ENCODE measurements at places on chromosomes 12 and 14.

GRCh38 chr12:47812797-47813510, 6.7 kb downstream of the HDAC7 start:
- peak; percentile 57 for ATAC-seq

DNA sequence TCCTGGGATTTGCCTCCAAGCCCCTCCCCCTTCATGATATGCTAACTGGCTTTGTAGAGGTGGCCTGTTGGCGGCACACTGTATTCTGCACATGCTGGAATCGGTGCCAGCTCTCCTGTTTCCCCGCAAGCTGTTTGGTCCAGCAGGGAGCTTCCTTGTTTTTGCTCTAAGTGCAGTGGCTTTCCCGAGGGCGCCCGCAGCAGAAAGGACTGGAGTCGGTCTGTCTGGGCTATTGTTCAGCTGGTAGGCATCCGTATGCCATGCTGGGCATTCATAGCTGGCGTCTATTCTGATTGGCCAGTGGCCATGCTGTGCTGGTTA, 88.9 kb upstream of the MED13L start:
- no peak for ATAC-seq

DNA sequence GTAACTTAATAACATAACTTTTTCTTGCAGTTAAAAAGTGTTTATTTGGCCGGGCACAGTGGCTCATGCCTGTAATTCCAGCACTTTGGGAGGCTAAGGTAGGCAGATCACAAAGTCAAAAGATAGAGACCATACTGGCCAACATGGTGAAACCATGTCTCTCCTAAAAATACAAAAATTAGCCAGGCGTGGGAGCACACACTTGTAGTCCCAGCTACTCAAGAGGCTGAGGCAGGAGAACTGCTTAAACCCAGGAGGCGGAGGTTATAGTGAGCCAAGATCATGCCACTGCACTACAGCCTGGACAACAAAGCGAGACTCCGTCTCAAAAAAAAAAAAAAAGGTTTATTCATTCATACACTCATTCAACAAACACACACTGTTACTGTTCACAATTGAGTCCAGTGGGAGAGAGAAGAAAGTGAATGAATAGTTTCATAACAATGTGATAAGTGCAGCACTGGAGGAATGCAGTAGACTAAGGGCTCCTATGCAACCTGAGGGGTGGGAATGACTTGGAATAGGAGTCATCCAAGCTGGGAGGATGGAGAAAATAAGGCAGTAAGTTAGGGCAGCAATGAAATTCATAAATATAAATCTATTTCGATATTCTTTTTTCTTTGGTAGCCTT, 19.8 kb downstream of the DAD1 start:
- no peak for ATAC-seq

GRCh38 chr12:129298921-129299320, 445.6 kb downstream of the GLT1D1 start:
- no peak for ATAC-seq

DNA sequence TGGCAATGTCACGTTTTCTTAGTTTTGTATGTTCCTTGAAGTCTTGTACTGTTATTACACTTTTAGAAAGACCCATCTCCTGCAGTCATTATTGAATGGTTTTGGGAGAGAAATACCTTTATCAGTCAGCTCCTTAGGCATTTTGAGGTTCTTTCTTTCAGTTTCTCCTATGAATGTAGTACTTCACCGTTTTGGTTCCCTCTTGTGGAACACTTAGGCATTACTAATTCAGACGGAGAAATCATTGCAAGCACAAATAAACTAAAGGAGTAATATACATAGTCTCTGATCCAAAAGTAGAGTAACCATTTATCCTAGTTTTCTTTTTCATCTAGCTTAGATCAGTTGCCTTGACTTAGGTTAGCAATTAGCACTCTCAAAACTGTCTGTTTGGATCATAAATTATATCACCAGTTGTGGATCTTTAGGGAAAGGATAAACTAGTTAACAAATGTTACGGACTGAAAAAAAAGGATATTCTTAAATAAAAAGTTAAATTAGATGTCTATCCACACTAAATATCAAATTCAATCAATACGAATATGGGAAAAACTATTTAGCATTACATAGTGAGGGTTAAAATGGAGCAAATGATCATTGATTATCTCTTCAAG, 1538.3 kb upstream of the SEL1L start:
- no peak for ATAC-seq

- no peak for ATAC-seq
Measured at GRCh38 chr12:116202940-116203339, 74.6 kb downstream of the MED13L start.

- ATAC-seq = no peak
Measured at GRCh38 chr14:77039285-77040058, 11.0 kb upstream of the IRF2BPL start.

DNA sequence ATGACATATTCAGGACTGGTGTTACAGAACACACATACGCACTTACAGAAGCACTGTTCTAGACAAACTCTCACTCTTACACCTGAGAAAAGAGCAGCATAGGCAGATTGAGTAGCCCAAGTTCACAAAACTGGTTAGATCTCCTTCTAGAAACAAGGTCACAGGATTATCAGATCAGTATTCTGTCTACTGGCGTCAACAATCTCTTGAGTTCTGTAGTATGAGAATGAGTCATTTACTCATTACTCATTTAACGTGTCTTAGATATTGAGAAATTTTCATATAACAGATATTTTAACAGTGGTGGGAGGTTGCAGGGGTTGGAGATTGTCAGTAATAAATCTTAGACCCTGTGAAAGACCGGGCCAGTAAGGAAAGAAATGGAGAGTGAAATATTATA, 2.8 kb upstream of the TSPAN8 start:
- ATAC-seq = no peak

- no peak for ATAC-seq
Measured at GRCh38 chr12:116053479-116054200, 223.9 kb downstream of the MED13L start.

DNA sequence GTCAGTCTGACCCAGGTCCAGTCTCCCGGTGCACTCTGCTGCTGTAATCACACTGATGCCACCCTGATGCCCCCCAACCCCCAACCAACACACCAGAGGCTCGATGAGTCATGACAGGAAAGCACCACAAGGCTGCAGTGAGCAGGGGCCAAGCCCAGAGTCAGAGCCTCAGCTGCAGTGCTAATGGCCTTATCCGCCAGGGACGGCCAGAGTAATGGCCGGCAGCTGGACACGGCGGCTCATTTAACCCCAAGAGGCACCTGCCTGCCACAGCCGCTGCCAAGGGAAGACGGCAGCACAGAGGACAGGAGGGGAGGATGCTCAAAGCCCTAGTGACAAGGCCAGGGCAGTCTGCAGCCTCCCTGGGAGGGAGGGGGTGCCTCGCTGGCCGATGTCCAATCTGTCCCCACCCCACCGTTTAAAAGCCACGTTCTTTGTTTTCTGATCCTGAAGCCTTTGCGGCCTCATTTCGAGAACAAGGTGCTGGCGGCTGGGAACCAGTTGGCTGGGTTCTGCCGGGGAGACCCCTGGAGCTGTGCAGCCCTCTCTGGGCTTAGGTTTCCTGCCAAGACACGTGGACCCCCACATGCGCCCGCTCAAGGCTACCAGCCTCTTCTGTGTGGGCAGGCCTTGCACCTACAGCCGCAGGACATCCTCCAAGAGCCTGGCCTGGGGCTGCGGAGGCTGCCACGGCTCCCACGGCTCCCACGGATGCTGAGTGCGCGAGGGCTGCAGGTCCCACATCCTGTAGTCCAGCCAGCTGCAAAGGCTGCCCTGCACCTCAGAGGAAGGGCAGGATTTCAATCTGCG, 13.1 kb downstream of the CCDC85C start:
- ATAC-seq = no peak

GRCh38 chr12:93376436-93377251, 1.1 kb upstream of the NUDT4 start:
- no peak for ATAC-seq

GRCh38 chr12:92953747-92954146, 24.7 kb upstream of the EEA1 start:
- no peak for ATAC-seq

DNA sequence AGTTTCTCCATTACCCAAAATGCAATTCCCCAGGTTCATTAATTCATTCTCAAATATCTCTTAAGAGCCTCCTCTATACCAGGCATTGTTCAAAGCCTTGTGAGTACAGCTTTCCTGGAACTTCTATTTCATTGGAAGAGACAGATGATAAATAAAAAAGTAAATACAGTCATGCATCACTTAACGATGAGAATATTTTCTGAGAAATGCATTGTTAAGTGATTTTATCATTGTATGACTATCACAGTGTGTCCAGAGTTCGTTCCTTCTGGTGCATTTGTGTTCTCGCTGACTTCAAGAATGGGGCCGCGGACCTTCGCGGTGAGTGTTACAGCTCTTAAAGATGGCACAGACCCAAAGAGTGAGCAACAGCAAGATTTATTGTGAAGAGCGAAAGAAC, 66.0 kb downstream of the ANO4 start:
- ATAC-seq = no peak

- no peak for ATAC-seq
Measured at GRCh38 chr12:25072906-25073650, 121.9 kb downstream of the DNAI7 start.

- ATAC-seq = no peak
Measured at GRCh38 chr14:91158091-91158790, 44.4 kb downstream of the DGLUCY start.

- ATAC-seq = no peak
Measured at GRCh38 chr14:103854017-103854808, 6.8 kb upstream of the PPP1R13B start.

DNA sequence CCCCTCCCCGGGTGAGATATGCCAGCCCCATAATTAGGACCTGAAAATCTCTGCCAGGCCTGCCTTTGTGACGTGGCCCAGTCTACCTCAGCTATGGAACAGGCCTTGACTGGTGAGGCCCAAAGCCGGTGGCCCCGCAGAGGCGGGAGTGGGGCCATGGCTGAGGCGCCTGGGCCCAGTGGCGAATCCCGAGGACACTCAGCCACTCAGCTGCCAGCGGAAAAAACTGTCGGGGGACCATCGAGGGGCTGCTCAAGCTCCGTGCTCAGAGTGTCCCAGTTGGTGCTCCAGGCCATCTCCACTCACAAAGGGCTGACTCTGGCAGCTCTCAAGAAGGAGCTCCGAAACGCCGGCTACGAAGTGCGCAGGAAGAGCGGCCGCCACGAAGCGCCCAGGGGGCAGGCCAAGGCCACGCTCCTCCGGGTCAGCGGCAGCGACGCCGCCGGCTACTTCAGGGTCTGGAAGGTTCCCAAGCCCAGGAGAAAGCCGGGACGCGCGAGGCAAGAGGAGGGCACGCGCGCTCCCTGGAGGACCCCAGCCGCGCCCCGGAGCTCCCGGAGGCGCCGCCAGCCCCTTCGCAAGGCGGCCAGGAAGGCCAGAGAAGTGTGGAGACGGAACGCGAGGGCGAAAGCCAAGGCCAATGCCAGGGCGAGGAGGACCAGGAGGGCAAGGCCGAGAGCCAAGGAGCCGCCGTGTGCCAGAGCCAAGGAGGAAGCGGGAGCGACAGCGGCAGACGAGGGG, 21.4 kb downstream of the ZNF641 start:
- ATAC-seq = no peak

GRCh38 chr14:92663049-92663448, 85.4 kb downstream of the LGMN start:
- ATAC-seq = no peak

DNA sequence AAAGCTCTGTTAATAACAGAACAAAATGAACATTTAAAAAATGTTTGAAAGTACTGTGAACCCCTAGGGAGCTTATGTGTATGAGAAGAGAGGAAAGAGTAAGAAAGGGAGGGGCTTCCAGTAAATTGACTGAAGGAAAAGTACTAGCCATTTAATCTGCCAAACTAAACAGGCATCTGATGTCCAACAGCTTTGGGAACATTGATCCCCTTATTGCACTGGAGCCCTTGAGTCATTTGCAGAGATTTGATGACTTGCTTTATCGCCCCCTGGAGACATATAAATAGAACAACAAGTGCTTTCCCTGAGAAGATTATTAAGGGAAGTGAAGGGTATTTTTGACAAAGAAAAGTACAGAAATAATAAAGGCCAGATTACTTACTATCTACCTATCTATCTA, 319.3 kb upstream of the NOVA1 start:
- no peak for ATAC-seq

DNA sequence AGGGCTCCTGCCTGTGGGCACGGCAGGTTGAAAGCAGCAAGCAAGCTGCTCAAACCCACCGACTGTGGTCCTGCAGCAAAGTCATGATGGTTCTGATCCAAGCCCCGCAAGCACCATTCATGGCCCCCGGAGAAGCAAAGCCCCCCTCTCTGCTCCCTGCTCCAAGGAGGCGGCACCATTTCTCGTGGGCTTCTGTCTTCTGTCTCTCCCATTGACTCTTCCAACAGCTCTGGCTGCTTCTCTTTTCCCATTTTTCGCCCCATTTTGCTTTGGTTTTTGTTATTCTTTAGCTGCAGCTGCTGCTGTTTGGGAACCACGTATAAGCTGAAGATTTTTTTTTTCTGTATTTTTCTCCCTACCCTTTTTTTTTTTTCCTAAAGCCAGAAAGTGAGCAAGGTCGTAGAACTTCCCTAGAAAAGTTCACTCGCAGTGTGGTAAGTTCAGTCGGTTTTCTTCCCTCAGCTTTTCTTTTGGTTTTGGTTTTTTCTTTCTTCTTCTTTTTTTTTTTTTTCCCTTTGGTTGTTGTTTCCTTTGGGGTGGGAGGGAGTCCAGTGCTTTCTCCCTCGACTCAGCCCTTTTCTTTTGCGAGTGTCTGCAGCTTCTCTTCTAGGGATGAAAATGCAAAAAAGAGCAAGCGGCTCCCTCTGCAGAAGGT, 354.1 kb downstream of the DPF3 start:
- no peak for ATAC-seq

- ATAC-seq = peak; percentile 48
Measured at GRCh38 chr14:71966528-71966927, 34.3 kb downstream of the RGS6 start.

GRCh38 chr14:68363466-68363842, 429.4 kb downstream of the ZFP36L1 start:
- ATAC-seq = no peak

DNA sequence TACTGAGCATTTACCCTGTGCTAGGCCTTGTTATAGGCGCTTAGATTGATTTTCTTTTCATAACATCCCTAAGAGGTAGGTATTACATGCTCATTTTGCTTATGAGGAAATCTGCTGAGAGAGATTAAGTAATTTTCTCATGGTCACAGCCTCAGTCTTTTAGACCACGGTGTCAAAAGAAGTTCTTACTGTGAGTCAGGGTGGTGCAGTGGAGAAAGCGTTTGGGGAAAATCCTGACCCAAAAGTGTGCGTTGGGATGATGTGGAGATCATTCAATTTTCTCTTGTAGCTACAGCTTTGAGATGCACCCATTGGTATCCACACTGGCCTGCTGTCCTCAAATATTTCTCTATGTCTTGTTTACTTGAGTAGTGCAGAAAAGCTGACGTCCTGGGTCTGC, 8.2 kb downstream of the ANG start:
- ATAC-seq = no peak

DNA sequence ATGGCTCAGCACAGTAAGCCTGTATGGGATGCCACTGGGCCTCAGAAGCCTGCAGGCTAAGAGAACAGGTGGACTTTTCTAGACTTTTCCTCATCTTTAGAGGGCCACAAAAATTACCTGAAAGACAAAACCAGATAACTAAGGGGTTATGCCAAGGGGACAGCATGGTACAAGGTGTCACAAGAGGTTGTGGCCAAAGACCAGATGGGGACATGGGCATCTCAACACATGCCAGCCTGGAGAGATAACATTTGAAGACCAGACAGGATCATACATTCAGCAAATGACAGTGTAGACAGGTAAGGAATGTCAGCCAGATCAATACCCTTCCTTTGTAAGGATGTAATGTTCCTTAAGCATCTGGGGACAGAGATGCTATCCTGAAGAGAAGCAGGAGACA, 8.9 kb upstream of the CRY1 start:
- no peak for ATAC-seq

GRCh38 chr12:66516561-66516960, 162.3 kb downstream of the GRIP1 start:
- no peak for ATAC-seq
